ENCODE measurements at places on chromosomes 3 and 15.

DNA sequence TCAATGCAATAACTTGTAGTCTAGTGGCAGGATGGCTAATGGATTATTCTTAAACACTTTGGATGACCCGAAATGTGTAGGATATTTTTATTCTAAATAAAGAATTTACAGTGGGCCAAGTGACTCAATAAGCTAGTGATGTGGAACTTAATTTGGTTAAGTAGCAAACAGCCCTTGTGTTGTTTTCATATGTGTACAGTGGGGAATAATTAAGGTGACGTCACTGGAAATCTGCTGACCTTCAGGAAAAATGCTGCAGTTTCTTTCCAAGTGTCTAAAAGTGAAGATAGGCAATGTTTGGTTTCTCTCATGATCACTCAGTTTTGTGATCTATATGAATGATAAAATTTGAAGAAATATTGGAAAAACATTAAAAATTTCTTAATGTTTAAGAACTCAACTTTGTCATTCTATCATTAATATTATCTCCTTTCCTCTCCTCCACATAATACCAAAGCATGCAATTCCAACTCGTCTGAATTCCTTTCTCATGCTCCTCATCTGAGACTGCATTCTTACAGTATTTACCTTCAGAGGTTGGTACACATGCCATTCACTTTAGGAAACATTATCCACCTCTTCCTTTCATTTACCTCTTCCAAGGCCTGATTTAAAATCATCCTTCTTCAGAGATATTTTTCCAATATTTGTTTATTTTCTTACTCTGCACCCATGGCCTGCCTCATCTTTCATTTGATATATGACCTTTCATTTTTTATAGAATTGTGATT, 414.6 kb upstream of the ARPP21 start:
- DNase-seq = no peak

GRCh38 chr3:124985349-124985748, 50.8 kb upstream of the MUC13 start:
- no peak for DNase-seq

- no peak for DNase-seq
These were observed 8.0 kb downstream of the CEP152 start for GRCh38 chr15:48802867-48803266.

DNA sequence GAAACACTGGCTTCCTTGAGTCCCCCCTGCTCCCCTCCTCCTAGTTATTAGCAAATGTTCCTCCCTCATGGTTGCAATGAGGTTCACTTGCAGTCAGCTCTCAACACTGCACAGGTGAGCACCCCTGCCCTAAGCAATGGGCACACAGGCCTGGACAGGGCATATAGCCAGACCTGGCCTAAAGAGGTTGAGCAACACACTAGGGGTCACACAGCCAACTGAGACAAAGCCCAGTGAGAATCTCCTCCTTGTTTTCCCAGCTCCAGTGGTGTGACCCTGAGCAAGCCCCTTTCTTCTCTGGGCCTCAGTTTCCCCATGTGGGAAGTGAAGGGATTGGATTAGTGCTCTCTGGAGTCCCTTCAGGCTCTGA, 49.9 kb downstream of the ATP2B2 start:
- no peak for DNase-seq

DNA sequence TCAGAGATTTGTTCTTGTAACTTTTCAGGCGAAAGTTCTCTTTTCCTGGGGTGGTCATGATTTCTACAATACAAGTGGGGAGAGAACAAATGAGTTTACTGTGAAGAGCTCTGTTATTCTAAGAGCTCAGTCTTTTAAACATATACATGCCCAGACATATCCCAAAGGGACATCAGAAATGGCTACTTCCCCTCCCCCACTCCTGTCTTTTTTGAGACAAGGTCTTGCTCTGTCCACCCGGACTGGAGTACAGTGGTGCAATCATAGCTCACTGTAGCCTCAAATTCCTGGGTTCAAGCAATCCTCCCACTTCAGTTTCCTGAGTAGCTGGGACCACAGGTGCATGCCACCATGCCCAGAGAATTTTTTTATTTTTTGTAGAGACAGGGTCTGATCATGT, 18.2 kb downstream of the KPNA1 start:
- no peak for DNase-seq

DNA sequence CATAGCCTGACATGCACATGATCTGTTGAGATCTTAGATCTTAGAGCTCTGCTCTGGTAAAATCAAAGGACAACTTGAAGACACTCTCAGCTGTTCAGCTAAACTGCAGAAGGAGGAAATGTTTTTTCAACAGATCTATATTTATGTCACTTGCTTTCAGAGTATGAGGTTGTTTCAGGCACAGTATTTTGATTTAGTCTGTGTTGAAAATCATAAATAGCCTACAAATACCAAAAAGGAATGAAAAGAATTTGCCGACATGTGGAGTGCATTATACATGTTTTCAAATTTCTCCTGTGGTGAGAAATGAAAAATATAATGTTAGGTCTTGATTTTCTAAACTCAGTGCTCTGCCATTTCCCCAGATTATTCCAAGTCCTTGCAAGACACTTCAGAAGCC, 1118.4 kb downstream of the TBL1XR1 start:
- DNase-seq = no peak

- no peak for DNase-seq
These were observed 294.7 kb upstream of the CCDC54 start for GRCh38 chr3:107082527-107082926.

- DNase-seq = no peak
These were observed 307.2 kb downstream of the FEZF2 start for GRCh38 chr3:62065985-62066693.

DNA sequence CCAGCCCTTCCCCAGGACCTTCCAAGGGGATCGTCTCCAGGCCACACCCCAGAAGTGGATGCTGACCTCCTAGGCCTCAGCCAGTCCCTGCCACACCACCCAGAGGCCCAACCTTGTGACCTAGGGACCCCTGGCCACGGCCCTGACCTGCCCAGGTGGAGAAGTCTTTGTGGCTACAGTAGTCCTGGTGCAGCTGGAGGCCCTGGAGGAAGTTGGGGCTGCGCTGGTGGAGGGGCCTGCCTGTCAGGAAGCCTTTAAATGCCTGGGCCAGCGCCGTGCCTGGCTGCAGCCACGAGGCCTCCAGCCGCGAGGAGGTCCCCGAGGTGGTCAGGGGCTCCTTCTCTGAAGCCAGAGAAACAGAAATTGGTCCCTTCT, 23.4 kb downstream of the PLA2G4D start:
- DNase-seq = no peak

DNA sequence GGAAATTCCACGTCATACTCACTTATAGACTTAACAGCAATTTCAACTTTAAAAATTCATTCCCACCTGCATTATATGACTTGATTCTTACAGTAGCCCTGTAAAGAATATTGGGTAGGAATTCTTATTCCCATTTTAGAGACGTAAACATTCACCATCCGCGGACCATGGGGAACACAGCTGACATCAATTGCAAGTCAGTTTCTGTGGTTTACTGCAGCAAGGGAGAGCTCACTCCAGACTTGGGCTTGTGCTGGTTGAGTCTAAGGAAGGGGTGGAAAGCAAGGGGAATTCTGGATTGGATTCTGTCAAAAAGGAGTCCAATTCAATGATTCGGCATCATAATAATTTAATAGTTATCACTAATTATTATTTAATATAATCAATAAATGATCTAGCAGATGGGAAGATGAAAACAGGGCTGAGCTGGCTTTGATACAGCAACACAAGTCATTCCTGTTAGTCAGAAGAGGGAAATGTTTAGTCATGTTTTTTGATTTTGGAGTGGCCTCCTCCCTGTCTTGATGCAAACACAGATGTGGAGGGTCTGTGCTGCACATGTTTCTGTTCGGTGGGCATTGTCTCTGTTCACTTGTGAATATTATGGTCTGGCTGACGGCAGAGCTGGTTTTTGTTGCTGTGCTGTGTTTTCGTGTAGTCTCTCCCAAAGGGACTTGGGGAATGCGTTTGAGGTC, 9.7 kb downstream of the LIPC start:
- no peak for DNase-seq

DNA sequence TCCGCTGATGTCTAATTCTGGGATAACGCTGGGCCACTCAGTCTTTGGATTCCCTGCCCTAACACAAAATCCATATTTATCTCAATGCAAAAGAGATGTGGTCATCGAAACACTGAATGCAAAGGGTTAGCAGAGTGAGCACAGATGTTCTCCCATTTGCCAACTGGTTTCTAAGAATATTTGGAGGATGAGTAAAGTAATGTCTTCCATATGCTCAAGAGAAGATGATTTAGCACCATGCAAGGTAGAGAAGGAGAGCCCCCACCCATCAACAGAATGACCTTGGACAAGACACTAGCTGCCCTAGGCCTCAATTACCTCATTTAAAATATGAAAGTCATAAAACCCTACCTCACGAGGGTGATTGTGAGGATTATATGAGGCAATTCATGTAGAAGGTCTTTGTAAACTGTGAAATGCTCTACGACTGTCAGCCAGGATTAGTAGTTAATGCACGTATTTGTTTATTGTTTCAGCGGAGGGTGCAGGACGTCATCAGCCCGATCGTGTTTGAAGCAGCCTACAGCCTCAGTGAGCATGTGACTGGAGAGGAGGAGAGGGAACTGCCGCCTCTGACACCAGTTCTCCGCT, 232.9 kb upstream of the CTDSPL start:
- DNase-seq = no peak

DNA sequence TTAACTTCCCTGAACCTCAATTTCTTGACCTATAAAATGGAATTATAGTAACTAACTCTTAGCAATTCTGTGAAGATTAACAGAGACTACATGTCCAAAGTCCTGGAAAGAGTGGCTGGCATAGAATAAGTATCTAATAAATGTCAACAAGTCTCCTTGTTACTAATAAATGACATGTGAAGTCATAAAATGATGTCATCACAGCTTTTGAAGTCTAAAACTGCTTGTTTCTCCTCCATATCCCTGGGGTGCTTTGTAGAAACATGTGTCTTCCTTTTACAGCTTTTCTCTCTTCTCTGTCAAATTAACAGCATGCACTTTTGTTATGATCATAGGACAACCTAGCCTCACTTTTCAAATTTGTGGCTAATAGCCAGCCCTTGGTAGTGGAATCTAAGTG, 510.2 kb downstream of the NTRK3 start:
- DNase-seq = no peak

DNA sequence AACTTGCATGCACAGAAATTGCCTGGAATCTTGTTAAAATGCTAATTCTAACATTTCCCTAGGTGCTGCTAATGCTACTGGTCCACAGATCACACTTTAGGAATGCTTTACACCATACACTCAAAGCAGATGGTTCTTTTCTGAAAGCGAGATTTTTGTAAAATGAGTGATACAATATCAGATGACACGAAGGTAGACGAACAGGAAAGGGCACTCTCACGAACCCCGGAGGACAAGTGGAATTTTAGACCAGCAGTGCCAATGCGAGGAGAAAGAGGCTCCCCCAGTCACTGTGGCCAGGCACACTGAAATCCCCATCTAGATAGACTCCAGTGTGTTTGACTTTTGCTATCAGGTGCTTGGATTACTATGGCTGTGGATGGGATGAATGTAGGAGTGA, 21.0 kb downstream of the FAIM start:
- DNase-seq = no peak

DNA sequence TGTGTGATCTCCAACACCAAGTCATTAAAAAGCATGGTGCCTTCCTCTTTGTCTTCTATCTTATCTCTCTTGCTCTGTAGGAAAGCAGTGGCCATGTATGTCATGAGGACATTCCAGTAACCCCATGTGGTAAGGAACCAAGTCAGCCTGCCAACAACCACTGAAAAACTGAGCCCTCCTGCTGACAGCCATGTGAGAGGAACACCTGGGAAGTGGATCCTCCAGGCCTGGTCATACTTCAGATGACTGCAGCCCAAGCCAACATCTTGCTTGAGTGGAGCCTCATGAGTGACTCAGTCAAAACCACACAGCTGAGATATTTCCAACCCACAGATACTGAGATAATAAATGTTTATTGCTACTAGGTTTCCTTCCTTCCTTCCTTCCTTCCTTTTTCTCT, 597.3 kb downstream of the ZIC1 start:
- DNase-seq = no peak

GRCh38 chr15:74642734-74643664, 27.4 kb downstream of the CLK3 start:
- no peak for DNase-seq

- no peak for DNase-seq
These were observed 89.5 kb downstream of the ITPR1 start for GRCh38 chr3:4582624-4583023.

- DNase-seq = no peak
These were observed 170.1 kb upstream of the NECTIN3 start for GRCh38 chr3:110901536-110901935.

DNA sequence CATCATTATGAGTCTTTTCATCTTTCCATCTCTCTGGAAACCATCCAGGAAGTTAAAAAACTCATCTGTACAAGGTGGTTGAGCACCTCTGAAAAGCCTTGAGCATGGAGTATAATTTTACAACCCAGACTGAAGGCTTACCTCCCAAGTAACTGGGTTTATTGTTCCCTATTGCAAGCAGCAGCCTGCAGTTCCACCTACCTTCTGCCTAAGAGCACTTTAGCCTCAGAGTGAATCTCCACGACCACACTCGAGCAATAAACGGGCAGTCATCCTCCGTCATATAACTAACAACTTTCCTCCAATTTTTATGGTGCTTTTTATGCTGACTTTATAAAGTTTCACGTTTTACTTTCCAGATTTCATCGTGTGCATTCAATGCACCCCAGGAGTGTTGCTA, 32.8 kb downstream of the OSBPL10 start:
- DNase-seq = no peak

DNA sequence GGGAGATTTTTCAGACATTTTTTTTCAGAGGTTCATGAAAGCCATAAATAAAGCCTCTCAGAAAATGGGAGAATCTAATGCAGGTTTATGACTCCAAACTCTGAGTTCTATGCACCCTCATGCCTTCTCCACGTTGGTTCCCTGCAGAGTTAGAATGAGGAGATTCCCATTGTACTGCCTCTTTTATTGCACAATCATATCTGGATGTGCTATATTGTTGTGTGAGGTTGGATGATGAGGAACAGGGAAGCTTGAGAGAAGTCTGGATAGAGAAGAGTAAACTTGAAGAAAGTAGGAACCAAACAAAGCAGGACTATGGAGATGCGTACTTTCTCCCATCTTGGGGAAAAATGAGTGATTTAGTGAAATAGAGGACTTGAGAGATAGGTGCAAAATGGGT, 178.8 kb downstream of the PDCD6IP start:
- DNase-seq = no peak

DNA sequence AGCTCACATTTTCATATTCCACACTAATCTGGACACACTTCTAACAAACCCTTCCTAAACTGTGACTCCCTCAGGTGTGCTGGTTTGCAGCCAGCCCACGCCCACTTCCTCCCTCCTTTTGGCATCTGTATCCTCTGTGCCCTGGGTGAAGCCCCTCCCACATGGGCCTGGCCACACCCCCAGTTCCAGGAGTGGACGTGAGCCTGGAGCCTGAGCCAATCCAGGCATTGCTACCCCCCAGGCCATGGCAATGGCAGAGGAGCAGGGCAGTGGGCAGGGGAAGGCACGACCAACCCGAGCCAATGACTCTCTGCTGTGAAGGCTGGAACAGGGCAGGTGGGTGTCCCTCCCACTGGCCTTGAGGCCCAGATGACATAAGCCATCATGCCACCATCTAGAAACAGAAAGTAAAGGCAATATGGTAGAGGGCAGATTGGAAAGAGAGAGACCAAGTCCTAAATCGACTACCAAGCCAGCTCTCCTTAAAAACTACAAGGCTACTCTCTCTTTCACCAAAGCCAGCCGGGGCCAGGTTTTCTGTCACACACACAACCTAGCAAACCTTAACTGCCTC, 18.6 kb downstream of the FAM174B start:
- DNase-seq = no peak

Data from HepG2 (cell line).